NCI-H1092 treated with DMSO at 0.1 percent for 48 hours (cell line): ENCODE measurements at places on chromosomes 13 and 19.

DNA sequence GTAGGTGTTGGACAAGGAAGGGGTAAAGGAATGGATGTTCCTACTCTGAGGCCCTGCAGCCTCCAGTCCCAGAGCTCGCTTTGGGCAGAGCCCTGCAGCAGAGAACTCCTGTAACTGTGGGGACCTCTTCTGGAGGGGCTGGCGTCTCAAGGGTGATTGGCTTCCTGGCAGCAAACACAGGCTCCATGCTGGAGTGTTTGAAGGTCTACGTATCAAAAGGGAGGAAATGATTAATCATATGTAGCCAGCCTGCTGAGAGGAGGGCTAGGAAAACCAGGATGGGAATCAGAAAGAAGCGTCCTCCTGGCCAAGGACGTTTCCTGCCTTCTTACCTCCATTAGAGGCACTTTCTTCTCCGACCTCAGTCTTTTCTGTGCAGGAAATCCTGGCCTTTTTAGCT, 208.5 kb downstream of the TSHZ3 start:
- DNase-seq = no peak

DNA sequence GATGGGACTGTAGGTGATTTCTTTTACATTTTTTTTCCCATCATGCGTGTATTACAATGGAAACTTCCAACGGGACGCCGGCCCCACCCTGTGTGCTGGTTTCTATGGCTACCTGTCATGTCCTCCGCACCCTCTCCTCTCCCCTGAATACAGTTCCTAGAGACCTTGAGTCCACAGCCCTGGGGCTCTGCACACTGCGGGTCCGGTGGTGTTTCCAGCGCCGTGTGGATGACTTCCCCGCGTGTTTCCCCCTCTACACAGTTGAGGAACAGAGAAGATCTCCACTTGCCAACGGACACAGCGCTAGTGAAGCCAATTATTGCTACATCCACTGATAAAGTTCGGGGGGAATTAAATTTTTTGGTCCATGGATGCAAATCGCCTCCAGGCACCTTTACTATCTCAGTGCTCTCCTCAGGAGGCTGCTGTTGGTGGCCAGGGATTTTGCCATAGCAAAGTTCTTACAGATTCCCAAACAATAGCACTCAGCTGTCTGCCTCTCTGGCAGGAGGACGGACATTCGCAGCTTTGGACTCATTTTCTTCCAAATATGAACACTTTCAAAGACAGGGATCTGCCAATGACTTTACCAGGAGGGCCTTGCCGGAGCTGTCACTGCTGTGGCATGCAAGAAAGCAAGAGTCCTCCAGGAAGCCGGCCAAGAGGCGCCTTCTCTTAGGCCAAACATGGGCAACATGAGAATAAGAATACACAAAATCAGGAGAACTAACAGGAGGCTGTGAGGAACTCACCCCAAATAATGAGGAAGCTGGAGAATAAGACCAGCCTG, 39.3 kb upstream of the GAS6 start:
- no peak for DNase-seq

DNA sequence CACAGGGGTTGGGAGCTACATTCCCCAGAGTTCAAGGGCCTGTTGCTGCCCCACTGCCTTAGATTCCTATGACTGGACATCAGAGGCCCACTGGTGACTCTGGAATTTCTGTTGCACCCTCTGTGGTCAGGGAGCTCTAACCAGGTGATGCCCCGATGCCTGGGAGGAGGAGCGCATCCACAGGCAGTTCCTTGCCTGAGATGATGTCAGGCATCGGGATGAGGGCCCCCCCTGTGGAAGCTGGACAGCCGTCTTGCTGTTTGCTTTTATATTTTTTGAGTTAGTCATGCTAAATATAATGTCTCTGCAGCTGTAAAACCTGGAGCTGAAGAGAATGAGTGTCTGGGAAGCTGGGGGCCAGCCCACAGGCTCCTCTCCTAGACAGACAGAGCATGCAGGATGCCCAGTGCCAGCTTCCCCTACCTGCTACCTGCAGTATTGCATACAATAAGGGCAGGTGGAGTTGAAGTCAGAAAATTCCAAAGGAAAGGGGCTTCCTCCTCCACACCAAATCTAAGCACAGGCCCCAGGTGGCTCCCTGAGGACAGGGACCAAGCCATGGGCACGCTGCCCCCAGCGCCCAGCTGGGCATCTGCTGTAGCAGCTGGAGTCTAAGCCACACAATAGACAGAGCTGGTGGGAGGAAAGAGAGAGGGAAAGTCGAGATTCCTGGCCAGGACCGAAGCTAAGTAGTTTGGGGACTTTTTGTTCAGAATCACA, 16.2 kb downstream of the COL4A2 start:
- DNase-seq = no peak

- no peak for DNase-seq
Observed at GRCh38 chr13:75986818-75987217, 350.7 kb downstream of the LMO7 start.

DNA sequence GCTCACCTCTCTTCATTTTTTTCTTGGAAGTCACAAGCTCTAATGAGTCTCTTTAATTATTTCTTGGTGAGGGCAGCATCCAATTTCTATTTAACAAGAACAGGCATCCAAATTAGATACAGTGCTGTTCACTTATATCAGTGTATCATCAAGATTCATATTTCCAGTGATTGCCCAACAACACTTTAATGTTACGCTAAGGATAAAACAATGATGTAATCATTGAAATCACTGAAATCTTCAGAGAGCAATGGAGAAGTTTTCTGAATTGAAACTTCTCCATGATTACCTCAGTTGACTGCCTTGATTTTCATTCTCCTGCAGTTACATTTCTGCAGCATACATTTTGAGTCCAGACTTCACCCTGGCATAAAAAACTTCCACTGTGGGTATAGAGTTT, 17.1 kb upstream of the LRCH1 start:
- no peak for DNase-seq

GRCh38 chr13:78121459-78122348, 203.1 kb upstream of the EDNRB start:
- peak; percentile 84 for DNase-seq

DNA sequence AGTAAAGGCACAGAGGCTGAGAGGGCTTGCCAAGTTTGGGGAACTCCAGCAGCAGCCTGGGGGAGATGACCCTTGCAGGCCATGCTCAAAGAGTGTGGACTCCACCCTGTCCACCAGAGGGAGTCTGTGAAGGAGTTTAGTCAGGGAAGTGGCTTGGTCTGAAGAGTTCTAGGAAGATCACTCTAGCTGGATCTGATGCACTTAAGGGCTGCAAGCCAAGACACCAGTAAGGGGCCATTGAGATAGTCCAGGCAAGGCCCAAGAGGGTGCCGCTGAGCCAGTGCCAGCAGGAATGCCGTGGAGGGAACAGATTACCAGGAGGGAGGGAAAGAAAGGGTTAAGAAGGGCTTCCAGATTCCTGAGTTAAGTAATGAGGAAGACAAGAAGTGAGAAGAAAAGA, 68.7 kb downstream of the ZAR1L start:
- peak; percentile 9 for DNase-seq

- DNase-seq = no peak
Observed at GRCh38 chr13:74064805-74065312, 69.3 kb downstream of the KLF12 start.

DNA sequence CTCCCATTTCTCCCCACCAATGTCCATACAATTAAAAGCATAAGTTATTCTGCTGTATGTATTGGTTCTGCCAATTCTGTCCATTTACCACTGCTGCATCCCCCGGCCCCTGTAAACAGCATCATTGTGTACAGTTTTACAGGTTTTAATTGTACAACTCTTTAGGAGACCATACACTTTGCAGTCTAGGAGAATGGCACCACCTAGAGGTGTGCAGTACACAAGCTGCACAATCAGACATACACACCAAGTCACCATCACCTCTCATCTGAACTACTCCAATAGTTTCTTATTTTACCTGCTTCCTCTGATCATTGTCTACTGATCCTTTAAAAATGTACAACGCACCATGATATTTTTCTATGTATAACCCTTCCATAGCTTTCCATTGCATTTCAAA, 855.9 kb upstream of the KLHL1 start:
- peak; percentile 54 for DNase-seq

DNA sequence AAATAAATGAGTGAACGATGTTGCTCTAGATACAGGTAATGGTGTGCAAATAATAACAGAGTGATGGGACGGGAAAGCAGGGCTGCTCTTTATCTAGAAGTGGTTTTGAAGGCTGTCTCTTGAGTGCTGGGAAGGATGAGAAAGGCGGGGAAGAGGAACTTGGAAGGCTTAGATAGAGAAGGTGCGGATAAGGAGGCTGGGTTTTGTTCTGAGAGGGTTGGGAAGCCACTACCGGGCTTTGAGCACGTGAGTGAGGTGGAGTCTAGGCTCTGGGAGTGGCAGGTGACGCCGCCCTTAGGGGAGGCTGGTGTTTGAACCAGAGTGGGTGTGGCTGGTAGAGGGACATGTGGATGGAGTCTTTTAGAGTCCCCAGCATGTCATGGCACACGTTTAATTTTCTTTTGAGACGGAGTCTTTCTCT, 811 bp downstream of the ARMC6 start:
- peak; percentile 66 for DNase-seq

DNA sequence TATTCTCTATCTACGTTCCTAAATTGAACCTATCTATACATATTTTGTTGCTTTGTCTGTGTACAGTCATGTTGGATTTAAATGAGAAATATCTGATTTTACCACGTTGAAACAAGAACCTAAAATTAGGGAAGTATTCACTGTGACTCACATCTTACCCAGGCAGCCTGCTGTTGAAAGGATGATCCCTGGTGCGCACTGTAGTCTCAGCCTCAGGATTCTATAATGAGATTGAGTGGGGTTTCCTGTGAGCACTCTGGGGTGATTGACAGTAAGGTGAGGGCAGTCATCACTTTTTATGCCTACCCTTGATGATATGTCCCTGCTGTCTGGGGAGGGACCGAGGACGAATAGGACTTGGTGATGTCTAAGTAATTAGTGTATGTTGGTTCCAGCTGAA, 35.4 kb downstream of the PCCA start:
- DNase-seq = no peak

DNA sequence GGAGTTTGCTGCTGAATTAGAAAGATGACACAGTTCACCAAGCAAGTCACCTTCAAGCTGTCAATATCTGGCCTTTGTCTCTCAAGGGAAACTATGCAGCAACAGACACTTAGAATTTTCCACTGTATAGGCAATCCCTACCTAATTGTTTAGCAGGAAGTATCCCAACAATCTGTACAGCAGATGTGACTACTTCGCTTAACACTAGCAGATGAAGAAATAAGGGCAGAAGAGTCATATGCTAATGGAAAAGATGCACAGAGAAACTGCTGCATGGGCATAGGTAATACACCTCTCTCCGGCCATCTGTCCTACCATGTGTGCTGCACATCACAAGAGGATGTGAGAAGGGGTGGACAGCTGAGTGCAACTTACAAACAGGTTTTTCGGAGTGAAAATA, 851.2 kb downstream of the PCDH9 start:
- DNase-seq = no peak

- no peak for DNase-seq
Observed at GRCh38 chr19:1491849-1492170, 829 bp downstream of the REEP6 start.

DNA sequence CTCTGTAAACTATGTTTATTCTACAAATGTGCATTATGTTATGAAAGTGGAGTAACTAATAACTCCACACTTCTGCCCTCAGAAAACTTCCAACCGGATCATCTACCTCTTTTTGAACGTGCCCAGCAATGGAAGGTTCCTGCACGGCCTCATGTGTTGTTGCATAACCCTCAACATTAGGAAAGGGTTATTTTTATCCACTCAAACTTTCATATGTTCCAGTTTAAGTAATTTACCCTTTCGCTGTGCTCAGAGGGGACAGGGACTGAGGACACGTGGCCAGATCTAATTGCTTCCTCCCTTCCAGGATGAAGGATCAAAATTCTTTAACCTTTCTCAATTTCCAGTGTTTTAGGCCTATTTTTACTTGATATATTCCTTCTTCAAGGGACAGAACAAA, 29.6 kb downstream of the IRS2 start:
- DNase-seq = no peak

DNA sequence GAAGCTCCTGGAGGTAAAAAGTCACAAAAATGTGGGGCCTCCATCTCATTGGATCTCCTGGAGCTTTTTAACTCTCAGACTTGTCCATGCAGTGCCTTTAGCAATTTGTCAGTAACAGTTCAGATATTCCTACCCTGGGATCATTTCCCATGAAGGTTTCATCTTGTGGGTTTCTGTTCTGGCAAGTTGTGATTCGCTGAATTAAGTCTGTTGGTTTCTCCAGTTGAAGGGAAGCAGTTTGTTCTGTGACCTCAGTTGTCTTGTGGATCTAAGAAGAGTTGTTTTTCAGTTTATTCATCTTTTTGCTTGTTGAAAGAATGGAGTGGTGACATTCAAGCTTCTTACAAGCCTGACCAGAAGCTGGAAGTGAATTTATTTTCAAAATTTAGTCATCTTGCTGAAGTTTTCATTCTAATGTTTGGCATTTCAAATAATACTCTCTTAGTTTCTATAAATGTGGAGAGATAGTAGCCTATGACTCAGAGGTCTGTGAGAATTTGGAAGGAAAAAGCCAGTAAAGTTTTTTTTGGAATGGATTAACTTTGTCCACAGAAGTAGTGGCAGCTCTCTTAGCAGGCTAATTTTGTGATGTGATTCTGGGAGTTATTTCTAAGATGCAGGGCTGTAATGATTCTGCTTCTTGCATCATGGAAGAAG, 120.1 kb upstream of the CSNK1A1L start:
- DNase-seq = no peak

DNA sequence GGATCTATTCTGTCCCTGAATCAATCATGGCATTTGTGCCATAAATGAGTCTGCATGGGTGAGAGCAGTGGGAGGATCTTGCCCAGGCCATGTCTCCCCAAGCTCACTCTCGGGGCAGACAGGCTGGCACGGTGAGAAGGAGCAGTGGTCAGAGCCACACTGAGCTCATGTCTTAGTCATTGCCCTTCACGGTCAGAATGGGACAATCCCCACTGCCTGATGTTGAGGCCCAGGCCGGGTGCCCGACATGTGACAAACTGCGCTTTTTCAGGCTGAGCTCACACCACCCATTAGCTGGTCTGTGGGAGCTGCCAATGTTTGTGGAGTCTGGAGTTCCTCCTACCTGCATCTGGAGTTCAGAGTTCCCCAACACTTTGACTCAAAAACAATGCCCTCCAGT, 481.9 kb downstream of the COG6 start:
- no peak for DNase-seq
